Stimulated activated naive CD4-positive, alpha-beta T cell treated with Interleukin-2 at 50 U/mL for 16 hours (primary cell): ENCODE measurements at places on chromosomes 4 and X.

- no peak for DNase-seq
Measured at GRCh38 chr4:2949782-2950125, 13.5 kb downstream of the NOP14 start.

GRCh38 chr4:100288161-100288560, 97.9 kb upstream of the DDIT4L start:
- no peak for DNase-seq

DNA sequence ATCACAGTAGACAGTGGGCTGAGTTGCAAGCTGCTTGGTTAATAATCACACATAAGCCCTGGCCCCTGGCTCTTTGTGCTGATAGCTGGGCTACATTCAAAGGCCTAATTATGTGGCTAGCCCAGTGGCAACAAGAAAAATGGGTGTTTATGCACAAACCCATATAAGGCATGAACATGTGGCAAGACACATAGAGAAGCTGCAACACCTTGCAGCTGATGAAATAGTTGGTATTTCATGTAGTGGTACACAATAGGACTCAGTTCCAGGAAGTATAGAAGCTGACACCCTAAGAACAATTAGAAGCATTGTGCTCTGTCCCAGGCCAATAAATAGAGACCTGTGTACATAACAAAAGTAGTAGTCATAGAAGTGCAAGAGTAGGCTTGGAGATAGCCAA, 14.6 kb upstream of the ZNF630 start:
- DNase-seq, result no peak

GRCh38 chr4:185536411-185536709, 1.1 kb upstream of the PDLIM3 start:
- no peak for DNase-seq

DNA sequence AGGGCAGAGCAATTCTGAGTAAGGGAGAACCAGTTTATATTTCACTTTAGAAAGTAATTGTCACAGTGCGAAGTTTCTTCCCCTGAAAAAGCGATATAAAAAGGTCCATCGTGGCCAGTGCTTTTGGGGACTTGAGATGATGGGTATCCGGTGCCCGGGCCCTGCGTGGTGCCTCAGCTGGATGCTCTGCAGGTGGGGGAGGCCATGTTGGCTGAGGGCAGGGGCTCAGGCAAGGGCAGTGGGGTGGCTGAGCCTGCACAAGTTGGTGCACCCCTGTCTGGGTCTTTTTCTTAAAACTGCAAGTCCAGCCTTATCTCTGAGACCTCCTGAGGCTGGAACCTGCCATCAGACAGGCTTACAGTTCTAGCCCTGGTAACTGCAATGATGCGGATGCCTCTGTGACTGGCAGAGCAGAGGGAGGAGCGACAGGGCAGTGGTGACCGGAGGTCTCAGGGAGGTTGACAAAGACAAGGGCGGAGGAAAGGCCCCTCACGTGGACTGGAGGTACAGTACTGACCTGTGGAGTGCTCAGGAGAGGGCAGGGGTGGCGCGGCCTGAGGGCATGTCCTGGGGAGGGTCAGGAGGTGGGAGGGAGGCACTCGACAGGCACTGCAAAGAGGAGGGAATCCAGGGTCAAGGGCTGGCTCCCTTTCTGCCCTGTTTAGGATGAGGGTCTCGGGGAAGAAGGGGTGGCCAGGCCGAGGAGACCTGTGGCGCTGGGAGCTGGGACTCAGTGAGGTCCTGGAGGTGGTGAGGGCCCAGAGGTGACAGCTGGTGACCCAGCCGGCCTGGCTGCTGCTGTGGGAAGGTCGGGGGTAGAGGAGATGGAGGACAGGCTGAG, 1.8 kb downstream of the RGS12 start:
- DNase-seq, result no peak

GRCh38 chr4:150232029-150232428, 153.8 kb downstream of the DCLK2 start:
- no peak for DNase-seq

DNA sequence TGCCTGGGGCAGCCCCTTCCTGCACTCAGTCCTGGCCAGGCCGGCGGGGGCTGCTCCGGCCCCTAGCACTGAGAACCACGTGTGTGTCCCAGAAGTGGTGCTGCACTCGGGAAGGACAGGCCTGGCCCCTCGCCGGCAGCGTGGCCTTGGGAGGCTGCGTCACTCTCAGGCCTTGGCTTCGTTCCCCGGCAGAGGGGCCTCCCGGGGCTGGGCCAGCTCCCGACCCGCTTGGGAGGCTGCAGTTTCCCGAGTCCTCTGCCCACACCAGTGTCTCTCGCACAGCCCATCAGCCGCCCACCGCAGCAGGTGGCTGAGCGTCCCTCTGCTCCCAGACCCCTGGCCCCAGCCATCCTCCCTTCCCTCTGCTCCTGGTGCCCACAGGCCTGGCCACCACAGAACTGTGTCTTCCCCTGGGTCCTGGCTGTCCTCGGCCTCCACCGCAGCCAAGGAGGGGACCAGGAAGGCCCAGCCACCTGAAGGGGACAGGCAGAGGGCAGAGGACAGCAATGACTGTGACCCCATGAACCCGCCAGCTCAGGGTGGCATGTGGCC, 10.9 kb upstream of the CPLX1 start:
- no peak for DNase-seq

GRCh38 chrX:118448273-118448783, 47.3 kb upstream of the DOCK11 start:
- DNase-seq, result no peak

DNA sequence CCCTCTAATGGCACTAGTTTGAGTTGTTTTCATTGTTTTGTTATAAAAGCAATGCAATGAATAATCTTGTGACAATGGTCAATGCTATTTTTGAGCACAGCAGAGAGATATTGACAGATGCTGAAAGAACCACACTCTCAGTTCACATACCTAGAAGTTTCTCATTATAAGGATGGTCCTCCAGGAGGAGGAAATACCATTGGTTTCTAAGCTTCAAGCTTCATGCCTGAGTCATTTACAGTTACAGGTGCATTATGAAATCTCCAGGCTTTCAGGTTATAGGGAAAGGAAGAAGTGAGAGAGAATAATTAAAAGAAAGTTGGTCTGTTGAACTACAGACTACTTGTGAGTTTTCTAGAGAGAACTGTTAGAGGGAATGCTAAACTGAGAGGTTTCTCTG, 75.3 kb downstream of the PWWP3B start:
- DNase-seq, result no peak

DNA sequence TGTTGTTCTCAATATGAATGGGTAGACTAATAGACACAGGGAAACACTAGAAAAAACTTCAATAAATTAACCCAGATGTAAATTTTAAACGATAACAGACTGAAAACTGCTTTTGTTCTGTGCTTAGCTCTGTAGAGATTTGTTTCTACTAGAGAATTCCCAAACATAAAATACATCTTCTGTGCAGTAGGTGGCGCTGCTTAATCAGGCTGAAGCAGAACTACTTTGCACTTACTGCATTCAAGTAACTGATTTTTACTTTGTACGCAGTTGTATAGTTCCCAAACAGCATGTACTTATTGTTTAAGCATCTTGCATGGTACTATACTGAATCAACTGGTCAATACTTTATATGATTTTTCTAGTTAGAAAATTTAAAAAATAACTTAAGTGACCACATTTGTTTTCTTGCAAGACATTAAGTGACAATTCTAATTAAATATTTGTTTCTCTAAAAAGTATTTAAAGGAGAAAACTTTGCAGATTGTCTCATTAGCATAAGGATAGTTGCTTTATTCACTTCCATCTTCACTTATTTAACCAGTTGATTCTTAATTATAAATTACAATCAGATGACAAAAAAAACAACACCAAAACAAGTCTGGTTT, 490.6 kb downstream of the IL15 start:
- DNase-seq, result peak; percentile 14

- DNase-seq, result no peak
Measured at GRCh38 chr4:47786958-47787370, 50.9 kb downstream of the CORIN start.

DNA sequence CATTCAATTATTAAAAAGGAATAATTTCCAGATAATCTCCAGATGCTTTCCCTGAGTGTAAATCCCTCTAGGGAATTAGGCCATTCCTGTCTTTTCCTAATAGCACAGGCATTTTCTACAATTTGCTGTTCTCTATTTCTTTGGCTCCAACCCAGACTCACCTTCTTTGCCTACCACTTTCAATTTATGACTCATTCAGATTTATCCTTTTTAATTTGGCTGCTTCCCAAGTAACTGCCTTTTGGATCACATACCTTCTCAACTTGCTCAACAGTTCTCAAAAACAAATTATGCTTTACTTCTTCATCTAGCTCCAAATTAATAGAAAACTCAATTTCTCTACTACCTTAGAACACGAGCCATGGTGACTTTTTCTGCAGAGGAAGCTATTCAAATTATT, 1166.3 kb upstream of the PCDH7 start:
- DNase-seq, result no peak

DNA sequence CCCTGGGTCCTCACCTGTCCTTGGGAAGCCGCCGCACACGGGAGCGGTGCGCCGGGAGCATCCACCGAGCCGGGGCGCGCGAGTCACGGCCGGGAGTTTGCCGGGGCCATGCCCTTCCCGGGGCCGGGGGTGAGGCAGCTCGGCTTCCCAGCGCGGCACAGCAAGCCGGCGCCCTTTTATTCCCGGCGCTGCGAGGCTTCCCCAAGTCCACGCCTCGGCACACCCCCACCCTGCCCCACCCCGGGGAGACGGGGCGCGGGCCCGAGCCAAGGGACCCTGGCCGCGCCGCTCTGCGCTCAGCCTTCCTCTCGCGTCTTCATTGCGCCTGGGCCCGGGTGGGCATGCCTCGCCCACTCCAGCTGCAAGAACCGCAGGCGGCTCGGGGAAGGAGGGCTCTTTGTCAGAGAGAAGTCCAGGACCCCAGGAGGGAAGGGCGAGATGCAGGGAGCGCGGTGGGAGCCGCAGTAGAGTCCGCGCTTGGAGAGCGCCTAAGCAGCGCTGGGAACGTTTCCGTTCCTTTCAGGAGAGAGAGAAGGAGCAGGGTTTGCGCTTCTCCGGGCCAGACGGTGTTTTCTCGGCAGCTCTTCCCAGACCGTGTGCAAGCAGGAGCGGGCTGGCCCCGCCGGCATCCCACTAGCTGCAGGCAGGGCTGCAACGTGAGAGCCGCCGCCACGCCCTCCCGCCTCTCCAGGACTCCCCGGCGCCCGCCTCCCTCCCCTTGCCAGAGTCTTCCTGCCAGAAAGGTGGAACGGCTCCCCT, at the start of gene MXRA5:
Gene MXRA5, minus strand, starts transcription at position 152 of the 759 bp plus-strand sequence. CDS start 2,819 bp downstream, outside the sequence.
- no peak for DNase-seq

- no peak for DNase-seq
Measured at GRCh38 chr4:87188932-87189331, 31.5 kb downstream of the KLHL8 start.
